ENCODE measurements at places on chromosomes 11 and 22.

DNA sequence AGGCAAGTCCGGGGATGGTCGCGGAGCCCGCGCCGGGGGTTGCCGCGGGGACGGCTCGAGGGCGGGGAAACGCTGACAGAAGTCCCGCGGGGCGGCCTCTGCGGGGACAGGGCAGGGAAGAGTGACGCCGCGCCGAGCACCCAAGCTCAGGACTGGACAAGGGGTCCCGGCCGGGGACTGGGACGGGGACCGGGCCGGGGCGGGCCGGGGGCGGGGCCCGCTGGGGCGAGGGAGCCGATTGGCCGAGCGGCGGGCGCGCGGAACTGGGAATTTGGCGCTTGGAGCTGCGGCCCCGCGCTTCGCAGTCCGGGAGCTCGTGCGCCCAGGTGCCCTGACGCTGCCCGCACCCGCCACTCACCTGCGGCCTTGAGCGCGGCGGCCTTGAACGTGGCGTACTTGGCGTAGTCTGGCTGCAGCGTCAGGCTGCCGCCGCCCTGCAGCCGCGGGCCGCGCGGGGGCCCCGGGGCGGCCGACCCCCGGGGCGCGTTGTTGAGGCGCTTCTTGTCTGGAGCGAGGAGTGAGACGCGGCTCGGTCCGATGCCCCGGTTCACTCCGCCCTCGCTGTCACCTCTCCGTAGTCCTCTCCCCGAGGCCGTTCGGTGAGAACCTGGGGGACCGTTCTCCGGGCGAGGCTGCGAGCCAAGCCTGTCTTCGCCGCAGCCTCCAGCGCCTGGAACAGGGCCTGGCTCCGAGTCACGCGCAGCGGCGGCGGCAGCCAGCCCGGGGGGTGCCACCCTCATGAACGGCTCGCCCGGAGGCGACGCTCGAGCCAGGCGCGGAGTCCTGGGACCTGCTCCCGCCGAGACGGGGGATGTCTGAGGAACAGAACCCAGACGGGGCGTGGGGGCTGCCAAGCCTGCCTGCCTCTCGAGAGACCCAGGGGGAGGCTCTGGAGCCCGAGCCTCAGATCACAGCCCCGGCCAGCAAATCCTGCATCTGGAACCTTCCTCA lies 4.5 kb downstream of the SHISA8 start:
- no peak for DNase-seq

GRCh38 chr11:83282084-83282716 lies 4.0 kb downstream of the CCDC90B start:
- DNase-seq = no peak

DNA sequence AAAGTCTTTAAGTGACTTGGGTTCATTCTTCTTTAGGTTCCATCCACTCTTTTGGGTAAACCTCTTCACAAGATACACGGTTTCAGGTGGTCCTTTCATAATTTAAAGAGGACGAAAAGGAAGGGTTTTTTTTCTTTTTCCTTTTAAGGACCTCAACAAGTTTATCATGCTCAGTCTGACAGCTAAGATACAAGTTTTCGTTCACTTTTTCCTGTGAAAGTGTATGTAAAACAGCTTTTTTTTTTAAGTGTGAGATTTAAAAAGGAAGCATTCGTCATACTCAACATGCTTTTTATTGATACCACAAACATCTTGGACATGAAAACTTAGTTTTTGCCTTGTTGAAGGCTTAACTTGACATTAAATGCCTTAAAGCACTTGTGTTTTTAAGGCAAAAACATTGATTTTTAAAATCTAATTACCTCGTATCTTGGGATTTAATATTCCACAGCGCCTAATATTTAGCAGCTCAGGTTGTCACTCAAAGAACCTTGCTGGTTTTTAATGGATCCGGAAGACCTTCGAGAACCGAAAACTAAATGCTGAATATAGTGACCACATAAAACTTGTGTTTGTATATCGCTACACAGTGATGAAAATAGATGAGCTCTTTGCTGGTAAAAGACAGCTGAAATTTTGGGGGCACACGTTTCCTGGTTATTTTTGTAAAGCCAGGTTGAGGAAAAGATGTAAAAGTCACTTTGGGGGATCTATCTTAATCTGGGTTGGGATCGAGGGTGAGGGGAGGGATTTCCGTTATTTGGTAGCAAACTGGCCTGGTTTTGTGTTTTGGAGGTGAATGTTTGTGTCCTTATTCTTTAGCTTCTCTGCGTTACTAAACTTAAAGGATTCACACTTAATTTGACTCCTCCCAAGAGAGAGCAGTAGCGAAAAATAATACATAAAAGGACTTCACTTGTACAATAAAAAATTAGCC lies 2.3 kb downstream of the PCF11 start:
- no peak for DNase-seq

DNA sequence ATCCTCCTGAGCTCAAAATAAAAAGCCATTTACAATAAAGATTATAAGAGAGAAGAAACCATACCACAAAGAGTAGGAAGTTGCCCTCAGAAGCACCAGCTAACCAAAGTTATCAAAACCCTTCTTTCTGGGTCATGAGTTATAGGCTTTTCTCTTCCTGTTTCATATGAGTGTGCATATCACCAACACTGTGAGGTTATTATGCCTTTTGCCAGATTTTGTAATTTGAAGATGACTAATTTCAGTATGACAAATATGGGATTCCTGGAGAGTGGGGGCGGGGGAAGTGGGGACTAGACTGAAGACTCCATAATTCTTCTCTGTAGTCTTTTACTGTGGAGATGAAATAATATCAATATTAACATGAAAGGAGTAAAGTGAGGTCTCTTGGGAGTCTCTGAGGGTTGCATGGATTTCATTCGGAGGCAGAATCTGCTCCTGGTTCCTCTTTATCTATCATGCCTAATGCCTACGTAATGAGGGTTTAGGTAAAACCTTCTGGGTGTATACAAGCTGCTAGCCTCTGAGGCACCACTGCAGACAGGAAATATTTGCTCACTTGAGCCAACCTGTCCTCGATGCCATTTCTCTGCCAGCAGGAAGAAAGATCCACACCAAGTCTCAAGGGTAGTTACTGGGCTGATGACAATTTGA lies 2.1 kb downstream of the LPXN start:
- DNase-seq = no peak

DNA sequence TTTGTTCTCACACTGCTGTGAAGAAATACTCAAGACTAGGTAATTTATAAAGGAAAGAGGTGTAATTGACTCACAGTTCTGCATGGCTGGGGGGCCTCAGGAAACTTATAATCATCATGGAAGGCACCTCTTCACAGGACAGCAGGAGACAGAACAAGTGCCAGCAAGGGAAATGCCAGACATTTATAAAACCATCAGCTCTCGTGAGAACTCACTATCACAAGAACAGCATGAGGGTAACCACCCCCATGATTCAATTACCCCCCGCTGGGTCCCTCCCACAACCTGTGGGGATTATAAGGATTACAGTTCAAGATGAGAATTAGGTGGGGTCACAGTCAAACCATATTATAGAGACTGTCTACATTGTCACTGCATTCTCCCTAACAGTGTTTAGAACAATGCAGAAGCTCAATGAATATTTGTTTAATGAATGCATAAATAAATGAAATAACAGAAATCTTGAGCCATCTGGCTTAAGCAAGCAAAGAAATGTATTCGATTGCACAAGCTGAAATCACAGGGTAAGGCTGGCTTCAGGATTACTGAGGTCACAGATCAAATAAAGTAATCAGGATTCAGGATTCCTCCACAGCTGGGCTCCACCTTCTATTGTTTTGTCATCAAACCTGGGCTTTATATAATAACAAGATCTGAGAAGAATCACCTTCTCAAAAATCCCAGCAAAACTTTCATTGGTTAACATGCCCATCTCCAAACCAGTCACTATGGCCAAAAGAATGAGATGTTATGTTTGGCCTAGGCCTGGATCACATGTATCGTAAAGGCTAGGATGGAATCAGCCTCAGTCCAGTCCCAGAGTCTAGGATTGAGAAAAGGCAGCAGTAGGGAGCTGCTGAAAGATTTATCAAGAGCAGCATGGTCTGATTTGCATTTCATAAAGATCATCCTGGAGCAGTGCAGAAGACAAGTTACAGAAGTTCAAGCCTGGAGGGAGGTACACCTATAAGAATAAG lies 137.8 kb upstream of the UBASH3B start:
- DNase-seq = no peak

DNA sequence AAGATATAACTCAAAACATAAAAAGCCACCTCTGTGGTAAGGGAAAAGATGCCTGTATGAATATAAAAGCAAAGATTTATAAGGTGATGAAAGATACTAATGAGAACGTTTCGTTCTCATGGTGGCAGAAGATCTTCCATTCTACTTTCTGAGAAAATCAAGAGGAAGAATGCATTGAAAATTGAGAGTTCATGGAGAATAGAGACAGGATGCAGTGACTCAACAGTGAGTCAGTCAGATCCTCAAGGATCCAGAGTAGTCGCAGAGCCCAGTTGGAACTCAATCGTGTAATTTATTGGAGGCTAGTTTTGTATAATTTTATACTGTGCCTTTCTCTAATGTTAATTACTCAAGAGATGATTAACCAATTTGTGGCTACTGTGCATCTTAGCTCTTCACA lies 73.3 kb downstream of the ENTHD1 start:
- DNase-seq = no peak

- no peak for DNase-seq
Observed at GRCh38 chr11:34149274-34149673, 43.8 kb downstream of the NAT10 start.

DNA sequence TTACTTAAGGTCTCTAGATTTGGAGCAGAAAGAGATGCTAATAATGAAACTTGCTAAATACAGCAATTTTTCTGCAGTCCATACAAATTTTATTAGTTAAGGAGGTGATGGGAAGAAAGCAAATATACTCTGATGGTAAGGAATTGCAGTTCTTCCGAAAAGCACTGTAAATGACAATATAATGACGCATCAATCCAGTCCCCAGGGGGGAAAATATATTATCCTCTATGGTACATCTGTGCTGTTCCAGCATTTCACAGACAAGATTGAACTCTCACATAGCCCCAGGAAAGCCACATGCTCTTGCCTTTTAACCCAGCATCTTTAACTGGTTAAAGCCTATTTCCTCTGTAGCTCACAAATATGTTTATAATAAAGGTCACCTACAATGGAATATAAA lies 416.6 kb upstream of the CCDC90B start:
- DNase-seq = no peak

DNA sequence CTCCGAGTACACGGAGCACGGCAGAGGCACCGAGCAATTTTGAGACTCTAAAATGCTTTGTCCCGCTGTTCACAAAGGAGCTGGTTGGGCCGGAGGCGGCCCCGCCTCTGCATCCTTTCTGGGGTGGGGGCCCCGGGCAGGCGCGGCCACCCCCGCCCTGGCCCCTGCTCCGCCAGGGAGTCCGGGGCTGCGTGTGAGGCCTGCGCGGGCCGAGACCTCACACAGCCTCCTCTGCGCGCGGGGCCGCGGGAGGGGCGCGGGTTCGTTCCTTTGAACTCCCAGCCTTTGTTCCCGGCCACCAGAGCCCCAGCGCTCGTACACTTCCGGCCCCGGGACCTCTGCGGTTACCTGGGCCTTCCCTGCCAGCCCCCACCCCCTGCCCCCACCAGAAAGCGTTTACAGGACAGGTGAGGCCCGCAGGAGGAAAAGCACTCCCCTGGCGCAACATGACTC lies 1.6 kb downstream of the FGF19 start:
- no peak for DNase-seq

DNA sequence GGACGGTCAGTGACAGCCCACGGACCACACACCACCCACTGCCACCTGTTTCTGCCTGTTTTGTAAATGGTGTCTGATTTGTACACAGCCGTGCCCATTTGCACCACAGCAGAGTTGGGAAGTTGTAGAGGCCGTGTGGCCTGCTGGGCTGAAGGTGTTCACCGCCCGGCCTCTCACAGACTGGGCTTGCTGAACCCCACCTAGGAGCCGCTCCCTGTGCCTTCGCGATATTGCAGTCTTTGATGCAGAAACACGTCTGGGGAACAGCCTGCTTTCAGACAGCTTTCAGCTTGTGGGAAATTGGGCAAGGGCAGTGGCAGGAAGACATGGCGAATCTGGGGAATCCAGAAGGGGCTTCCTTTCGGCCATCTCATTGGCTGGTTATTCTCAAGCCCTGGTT lies 9.8 kb upstream of the GRAMD4 start:
- no peak for DNase-seq

DNA sequence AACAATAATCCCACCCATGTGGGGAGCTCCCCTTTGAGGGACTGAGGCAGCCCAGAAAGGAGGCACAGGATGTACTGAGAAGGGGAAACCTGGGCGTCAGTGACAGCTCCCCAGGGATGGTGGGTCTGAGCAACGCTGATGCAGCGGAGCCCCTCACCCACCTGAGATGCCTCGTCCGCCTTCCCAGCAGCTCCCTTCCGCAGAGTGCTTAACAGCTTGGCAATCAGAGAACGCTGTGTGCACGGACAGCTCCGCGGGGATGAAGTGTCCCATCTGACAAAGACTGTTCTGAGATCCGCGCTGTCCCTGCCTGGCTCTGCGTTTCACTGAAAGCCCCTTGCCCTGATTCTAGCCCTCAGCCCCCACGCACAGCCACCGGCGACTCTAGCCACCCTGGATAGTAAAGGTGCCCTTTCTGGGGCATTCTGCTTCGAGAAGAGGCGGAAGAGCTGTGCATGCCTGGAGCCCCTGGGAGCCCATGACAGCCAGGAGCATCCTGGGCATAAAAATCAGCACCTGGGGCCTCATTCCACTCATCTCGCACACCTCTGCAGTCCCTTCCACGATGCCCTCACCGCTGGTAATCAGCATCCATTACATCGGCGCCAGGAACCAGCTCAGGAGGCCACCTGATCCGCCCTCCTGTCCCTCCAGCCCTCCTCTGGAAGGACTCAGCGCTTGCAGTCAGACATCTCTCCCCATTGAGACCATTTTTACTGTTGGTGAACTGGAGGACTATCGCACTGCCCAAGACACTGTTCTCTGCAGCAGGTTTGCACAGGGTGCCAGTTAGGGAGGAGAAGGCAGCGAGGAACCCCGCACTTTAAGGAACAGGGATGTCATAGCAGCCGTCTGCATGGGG lies 10.7 kb downstream of the KCNJ5 start:
- no peak for DNase-seq

DNA sequence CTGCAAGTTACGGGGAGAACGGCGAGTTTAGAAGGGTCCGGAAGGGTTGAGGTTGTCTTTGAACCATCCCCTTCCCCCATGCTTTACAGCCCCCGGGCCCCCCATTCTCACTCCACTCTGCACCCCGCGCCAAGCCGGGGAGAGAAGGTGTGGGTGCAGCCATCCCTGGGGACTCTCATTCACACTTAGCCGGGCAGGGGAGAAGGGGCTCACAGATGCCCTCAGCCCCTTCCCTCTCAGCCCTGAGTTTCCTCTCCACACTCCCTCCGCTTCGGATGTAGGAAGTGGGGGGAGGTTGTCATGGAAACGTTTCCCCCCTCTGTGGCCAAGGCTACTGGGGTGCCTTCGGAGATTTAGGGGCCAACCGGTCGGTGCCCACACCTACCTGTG lies 334 bp downstream of the CADM1 start:
- no peak for DNase-seq

GRCh38 chr22:28907311-28908008 lies 24.1 kb downstream of the ZNRF3 start:
- no peak for DNase-seq

Data from activated CD4-positive, CD25-positive, alpha-beta regulatory T cell (primary cell).